ENCODE measurements at places on chromosomes 12 and 14.
A peak's percentile ranks its signal among the peaks of the same experiment; 100 is the strongest.

- no peak for DNase-seq
These were observed 521 bp upstream of the PCED1B start for GRCh38 chr12:47078733-47079467.

DNA sequence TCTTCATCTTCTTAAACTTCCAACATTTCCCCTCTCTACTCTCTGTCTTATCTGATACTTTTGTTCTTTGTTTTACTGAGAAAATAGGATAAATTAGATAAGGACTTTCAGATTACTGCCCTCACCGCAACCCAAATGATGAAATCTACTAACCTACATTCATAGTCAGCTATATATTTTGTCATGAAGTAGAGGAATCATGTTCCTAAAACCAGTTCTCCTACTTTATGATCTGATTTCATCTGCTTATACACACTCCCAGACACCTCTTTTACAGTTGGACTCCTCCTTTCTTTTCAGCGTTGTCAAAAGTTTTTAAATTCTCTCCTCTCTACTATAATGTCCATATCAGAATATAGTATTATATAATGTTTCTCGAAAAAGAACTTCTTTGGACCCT is 29.7 kb downstream of the MGAT4C start:
- no peak for DNase-seq

DNA sequence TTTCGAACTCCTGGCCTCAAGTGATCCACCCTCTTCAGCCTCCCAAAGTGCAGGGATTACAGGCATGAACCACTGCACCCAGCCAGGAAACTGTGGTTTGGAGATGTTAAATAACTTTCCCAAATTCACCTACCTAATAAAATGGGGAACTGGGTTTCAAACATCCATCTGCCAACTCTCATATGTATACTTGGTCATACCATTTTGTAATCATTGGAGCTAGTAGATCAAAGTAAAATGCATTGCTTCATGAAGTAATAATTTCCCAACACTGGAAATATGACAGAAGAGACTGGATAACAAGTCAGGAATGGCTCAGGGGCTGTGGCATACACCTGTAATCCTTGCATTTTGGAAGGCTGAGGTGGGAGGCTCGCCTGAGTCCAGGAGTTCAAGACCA is 5.3 kb upstream of the HECTD1 start:
- no peak for DNase-seq

DNA sequence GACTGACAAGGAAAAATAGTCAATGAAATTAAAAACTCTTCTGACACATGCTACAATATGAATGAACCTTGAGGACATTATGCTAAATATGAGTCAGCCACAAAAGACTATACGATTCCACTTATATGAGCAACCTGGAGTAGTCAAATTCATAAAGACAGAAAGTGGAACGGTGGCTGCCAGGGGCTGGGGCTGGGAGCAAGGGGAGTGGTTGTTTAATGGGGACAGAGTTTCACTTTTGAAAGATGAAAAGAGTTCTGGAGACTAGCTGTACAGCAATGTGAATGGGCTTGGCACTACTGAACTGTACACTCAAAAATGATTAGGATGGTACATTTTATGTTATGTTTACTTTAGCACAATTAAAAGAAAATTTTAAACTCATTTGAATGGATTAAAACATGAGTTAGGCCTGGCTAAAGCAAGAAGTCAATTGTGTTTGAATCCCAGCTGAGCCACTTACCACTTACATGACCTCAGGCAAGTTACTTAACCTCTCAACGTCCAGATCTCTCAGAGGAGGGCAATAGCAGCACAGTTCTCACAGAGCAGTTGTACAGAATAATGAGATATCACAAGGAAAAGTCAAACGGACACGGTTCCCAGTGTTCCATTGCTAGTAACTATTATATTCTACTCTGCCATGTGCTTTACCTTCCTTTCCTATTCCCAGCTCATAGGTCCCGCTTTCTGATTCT is 102.5 kb downstream of the SPTSSA start:
- DNase-seq = no peak

DNA sequence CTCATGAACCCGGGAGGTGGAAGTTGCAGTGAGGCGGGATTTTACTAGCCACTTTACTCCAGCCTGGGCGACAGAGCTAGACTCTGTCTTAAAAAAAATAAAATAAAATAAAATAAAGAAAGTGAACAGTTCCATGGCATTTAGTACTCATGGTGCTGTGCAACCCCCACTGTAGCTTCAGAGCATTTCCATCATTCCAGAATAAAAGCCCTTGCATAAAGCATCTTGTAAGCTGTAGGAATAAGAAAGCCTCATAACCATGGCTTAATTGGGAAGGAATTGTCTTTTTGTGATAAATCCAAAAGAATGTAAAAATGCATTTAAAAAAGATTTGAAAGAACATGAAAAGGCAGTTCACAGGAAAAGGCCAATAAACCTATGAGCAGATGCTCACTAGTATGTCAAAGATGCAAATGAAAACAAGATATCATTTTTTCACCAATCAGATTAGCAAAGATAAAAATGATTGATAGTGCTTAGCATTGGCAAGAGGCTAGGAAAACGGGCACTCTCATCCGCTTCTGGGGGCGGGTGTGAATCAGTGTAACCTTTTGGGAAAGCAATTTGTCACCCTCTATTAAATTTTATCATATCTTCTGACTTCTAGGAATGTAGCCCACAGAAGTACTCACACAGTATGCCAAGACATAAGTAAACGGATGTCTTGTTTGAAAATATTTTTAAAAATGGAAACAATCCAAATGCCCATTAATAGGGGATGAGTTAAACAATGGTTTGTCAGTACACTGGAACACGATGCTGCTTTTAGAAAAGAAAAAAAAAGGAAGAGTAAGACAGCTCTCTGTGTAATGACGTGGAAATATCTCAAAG is 46.6 kb downstream of the CFAP251 start:
- no peak for DNase-seq

GRCh38 chr14:24079491-24080141 is 8.3 kb downstream of the CPNE6 start:
- DNase-seq = peak; percentile 90

Data from GM23338 (cell line).